Sciatic nerve (tissue), 2 donors: ENCODE measurements at places on chromosomes 13 and 19. TPM values are rescaled to one million over a fixed set of nuclear protein-coding genes. Genes with fewer than 3 reads are reported as not detected.

DNA sequence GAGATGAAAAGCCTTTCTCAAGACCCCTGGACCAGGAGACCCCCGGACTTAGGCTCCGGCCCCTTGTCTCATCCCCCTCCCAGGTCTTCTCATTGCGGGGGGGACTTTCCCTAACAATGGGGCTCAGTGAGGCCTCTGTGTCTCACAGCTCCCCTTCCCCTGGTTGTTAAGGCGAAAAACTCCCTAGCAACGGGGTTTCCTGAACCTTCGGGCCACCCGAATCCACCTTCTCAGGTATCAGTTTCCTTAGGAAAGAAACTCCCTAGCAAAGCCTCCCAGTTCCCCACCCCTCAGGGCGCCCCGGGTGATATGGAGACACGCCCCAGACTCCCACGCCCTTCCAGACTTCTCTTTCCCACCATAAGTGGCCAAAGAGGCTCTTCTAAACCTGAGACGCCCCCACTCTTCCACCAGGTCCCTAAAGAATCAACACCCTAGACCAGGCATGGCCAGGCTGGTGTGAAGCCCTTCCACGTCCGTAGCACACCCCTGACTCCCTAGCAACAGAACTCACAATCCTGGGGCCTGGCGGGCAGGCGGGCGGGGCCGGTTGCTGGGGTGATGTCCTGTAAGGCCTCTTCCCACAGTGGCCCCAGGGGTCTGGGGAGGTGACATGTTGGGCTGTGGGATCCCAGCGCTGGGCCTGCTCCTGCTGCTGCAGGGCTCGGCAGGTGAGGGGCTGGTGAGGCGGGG, at the start of gene TMEM190:
Gene TMEM190, plus strand, starts transcription at position 586 of the 693 bp plus-strand sequence. Its CDS starts 28 bp downstream, at position 614.
- DNase-seq = no peak

- no peak for DNase-seq
Measured at GRCh38 chr13:27176470-27177410, 5.1 kb upstream of the USP12 start.

Gene MCEMP1
- 2.6 TPM for total RNA-seq

DNA sequence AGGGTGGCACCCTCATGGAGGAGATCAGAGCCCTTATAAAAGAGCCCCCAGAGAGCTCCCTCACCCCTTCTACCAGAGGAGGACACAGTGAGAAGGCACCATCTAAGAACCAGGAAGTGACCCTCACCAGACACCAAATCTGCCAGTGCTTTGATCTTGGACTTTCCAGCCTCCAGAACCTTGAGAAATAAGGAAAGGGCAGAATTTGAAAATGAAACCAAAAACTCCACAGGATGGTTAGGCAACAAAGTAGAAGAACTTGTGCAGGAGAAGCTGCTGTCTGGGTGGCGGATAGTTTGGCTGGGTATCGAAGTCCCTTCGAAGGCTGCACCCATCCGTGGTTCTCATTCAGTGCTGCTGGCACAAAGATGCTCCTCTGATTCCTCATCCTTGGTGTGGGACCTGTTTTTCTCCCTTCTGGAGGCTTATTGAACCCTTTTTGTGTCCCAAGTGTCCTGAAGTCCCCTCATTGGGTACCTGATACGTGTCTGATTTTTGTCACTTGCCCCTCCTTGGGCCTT, 130.8 kb downstream of the KDM4B start:
- DNase-seq = no peak

Gene RDH13
- total RNA-seq = 12.9 TPM

GRCh38 chr13:99507986-99508385, 6.7 kb downstream of the TM9SF2 start:
- no peak for DNase-seq

- DNase-seq = no peak
Measured at GRCh38 chr13:114339857-114340534, 25.7 kb downstream of the CHAMP1 start.
